Hindlimb muscle (tissue), 1 donor: ENCODE measurements at places on chromosomes 13 and 19. TPM values are rescaled to one million over a fixed set of nuclear protein-coding genes. Genes with fewer than 3 reads are reported as not detected.

DNA sequence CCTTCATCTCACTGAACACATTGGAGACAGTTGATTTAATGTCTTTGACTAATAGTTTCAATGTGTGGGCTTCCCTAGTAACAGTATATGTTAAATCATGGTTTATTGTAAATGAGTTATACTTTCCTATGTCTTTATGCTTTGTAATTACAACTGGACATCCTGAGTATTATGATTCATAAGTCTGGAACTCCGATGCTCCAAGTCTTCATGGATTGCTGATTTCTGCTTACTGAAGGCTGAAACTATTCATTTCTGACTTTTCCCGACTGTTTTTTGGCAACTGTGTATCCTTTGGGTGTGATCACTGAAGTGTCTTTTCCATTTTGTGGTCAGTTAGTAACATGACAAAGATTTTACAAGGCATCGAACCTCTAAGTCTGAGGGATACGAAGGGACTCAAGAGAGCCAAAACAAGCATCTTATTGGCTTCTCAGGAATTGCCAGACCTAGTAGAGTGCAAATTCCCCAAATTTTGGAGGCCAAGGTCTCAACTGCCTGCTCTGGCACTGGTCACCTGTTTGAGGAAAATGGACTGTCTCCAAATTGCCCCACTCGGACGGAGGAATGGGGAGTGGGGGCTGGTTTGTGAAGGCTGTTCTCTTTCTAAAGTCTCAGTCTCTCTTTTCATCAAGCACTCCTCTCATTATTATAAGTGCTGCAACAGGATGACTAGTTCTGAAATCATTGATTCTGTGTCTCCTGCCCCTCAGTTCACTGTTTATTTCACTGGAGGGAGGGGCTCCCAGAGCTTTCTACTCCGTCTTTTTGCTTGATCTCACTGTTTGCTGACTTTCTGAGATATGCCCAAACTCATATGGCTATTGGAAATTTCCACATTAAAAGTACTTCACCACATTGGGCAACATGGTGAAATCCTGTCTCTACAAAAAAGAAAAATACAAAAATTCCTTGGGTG, 20.2 kb upstream of the CD70 start:
- peak; percentile 74 for DNase-seq

DNA sequence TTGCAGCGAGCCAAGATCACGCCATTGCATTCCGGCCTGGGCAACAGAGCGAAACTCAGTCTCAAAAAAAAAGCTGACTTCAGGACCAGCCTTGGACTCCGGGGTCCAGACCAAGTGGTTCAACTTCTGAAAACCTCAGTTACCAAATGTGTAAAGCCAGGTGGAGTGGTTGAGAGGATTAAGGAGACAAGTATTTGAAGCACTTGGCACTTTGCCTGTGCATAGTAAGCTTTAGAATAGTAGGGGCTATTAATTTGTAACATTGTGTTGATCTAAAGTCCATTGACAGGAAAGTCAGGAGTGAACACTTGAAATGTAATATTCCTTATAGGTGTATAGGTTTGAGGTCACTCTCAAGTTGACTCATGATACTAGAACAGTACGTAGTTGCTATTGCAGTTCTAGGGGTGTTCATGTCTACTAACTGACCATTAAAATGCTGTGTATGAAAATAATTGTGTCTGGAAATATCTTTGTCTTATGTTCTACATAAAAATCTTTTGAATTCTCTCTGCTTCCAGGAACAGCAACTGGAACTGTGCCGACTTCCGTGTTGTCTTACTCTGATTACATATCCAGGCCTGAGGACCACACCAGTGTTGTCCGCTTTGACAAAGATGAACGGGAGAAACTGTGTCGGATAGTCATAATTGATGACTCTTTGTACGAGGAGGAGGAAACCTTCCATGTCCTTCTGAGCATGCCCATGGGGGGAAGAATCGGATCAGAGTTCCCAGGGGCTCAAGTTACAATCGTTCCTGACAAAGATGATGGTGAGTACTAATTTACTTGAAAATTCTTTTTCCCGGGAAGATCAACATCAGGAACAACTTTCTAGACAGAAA, 97.4 kb downstream of the FREM2 start:
- DNase-seq, result peak; percentile 9

- peak; percentile 21 for DNase-seq
Measured at GRCh38 chr13:28753208-28753892, 34.6 kb upstream of the SLC46A3 start.

- DNase-seq, result no peak
Measured at GRCh38 chr19:49196527-49197240, 39.1 kb downstream of the TRPM4 start.

GRCh38 chr13:101945435-101945834, 456.4 kb downstream of the FGF14 start:
- no peak for DNase-seq

- DNase-seq, result no peak
Measured at GRCh38 chr19:38970664-38971532, 4.6 kb downstream of the FBXO17 start.

- no peak for DNase-seq
Measured at GRCh38 chr13:114299604-114300305, 14.5 kb upstream of the CHAMP1 start.

DNA sequence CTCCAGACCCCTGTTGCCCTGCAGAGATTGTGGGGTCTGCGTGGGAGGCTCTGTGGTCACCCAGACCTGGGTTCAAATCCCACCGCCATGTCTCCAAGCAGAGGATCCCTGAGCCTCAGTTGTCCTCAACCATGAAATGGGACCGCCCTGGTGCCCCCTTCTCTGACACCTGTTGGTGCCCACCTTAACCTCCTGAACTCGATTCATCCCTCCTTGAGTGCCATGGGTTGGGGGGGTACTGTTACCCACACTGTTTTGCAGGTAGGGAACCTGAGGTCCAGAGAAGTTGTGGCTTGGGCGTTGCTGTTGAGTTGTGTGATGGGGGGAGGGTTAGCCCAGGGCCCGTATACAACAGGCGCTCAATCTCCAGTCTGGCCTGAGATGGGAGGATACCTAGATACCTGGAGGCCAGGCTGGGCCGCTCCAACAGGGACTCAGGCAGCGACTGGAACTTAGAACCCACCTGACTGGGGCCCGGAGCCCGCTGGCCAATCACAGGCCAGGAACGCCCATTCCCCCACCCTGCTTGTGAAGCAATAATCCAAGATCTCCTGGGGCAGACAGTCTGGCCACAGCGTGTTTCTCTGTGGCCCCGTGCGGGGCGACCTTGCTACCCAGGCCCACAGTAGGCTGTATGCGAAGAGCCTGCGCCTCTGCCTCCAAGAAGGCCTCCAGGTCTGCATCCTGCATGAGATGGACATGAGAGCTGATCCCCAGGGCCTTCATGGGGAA, 2.8 kb downstream of the ARID3A start:
- no peak for DNase-seq

GRCh38 chr19:1401138-1401888, at the start of gene GAMT:
TSS of gene GAMT (minus strand) at chr19:1401542. CDS start at chr19:1401476, 66 bp downstream.
- peak; percentile 53 for DNase-seq

GRCh38 chr19:14432791-14433553, at the start of gene PKN1:
TSS of gene PKN1 (plus strand) at chr19:14433306. CDS start at chr19:14433522, 216 bp downstream.
- DNase-seq, result peak; percentile 64

DNA sequence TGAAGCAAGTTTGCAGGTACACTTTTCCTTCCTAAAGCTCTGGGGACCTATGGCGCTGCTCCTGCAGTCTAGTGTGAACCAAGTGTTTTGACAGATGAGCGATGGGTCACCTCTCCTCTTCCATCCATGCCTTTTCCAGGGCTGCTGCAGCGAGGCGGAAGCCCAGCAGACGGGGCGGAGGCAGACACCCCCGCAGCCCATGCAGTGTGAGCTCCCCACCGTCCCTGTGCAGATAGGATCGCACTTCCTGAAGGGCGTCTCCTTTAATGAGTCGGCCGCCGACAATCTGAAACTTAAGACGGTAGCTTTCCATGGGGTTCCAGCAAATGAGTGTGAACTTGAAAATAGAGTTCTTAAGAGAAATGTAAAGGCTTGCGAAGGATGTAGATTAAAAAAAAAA, 37.1 kb upstream of the GPI start:
- DNase-seq, result no peak

GRCh38 chr13:101325423-101325822, 90.9 kb downstream of the NALCN start:
- DNase-seq, result no peak

- DNase-seq, result no peak
Measured at GRCh38 chr13:35797991-35798390, 321.5 kb upstream of the MAB21L1 start.

GRCh38 chr13:112743451-112744167, 53.8 kb downstream of the ATP11A start:
- no peak for DNase-seq

GRCh38 chr19:48186015-48186414, 15.5 kb downstream of the ZSWIM9 start:
- no peak for DNase-seq

DNA sequence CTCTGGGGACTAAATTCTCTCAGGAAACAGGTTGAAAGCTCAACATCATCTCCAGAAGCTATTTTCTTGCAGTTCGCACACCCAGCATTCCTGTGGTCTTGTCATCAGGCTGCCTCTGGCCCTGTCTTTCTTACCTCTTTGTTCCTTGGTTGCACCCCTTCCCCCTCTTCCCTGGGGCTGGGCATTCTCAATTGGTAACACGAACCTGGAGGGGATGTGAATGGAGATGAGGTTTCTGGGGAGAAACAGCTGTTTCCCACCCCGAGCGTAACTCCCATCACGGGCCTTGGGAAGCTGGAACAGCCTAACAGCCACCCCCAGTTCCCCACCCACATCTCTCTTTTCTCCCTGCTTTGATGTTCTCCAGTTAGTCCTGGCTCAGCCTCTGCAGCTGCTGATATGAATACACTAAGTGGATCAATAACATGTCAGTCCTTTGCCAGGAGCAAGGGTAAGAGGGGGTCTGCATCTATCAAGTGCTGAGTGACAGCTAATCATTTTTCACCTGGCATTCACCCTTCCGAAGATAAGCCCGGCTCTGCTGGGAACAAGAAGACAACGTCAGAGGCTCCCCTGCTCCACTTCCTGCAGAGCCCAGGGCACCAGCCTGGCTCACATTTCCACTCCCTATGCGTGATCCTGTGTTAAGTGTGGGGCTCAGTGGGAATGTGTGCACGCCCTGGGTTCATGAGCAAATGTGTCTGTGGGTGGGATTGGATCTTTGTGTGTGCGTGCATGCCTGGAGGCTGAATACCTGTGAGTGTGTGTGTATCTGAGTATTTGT, 74.0 kb upstream of the KCTD15 start:
- no peak for DNase-seq

GRCh38 chr13:101959016-101959415, 442.8 kb downstream of the FGF14 start:
- no peak for DNase-seq

- DNase-seq, result no peak
Measured at GRCh38 chr19:49679771-49680413, 2.8 kb downstream of the PRMT1 start.

DNA sequence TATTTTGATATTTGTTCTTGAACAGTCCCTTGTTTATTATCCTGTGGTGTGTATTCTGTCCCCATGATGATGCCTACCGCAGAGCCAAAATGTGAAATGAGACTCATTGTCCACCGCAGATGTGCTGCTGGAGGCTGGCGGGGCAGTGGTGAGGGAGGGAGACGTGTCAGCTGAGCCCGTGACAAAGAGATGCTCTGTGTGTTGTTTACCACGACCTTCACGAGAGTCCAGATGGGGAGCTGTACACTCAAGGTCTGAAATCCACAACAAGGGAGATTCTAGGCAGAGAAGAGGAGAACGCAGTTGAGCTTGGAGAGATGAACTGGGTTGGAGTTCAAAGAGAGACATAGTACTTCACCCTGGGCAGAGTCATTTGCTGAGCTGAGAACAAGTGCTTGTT, 20.8 kb upstream of the AMER2 start:
- DNase-seq, result no peak

DNA sequence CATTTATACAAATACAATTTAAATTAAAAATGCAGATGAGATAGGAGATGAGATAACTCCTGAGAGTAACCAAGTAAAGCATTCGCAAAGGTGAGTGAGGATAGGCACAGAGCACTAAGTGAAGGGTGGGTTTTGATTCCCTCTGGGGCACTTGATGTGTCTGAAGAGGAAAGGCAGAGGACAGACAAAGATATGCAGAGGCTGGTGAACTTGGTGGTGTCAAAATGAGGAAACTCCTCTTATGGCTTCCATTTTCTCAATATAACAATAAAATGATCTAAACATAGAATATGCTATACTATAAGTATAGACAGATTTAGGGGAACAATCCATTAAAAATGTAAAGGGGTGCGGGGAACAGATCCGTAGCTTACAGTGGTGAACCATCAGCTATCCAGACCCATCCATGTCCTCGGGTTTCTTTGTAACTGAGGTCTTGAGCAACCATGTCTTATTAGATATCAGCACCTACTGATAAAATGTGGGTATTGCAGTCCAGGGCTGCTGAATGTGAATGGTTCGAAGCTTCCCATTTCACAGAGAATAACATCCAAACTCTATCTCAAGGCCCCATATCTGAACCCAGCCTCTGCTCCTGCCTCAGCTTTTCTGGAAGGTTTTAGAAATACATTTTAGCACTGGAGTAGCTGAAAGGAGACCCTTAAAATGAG, 73.9 kb upstream of the SLC10A2 start:
- DNase-seq, result peak; percentile 2

- DNase-seq, result no peak
Measured at GRCh38 chr13:51916962-51917361, 55.2 kb downstream of the CCDC70 start.

DNA sequence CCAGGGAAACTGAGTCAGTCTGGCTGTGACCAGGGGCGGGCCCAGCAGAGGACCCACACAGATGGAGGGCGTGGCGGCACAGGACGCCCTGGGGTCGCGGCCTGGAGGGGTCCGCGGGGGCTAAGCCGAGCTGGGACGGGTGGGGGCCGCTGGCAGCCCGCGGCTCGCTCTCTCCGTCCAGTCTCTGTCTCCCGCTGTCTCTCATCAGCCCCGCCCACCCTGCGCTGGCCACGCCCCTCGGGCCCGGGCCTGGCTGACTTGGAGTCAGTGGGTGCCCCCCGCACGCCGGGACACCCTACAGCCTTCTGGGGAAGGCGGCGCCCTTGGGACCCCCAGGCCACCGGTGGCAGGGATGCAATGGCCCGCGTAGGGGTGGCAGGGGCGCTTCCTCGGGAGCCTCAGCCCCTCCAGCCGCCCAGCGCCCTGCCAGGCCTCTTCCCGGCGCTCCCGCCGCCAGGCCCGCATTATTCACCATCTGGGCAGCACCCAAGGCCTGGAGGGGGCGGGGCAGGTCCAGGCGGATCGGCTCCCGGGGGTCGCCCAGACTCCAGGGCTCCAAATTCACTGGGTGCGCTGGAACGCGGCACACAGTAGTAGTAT, at the start of gene TBXA2R:
Gene TBXA2R (minus strand): TSS at position 186 of the 600 bp plus-strand sequence. CDS start 6,241 bp downstream, outside the sequence.
- peak; percentile 54 for DNase-seq

- peak; percentile 85 for DNase-seq
Measured at GRCh38 chr13:20924758-20925394, 22.3 kb upstream of the XPO4 start.

- no peak for DNase-seq
Measured at GRCh38 chr19:3233831-3234230, 9.4 kb downstream of the CELF5 start.

GRCh38 chr13:53569453-53569852, 540.8 kb downstream of the OLFM4 start:
- peak; percentile 56 for DNase-seq

The TNNT1 gene
- 516 TPM for polyA plus RNA-seq

The ZSCAN4 gene
- not detected for polyA plus RNA-seq

The LYL1 gene
- 6.3 TPM for polyA plus RNA-seq

The KLK2 gene
- not detected for polyA plus RNA-seq

The EPSTI1 gene
- polyA plus RNA-seq, result 2.6 TPM

The WDR88 gene
- polyA plus RNA-seq, result 0.63 TPM
